ENCODE measurements at places on chromosomes 2 and 18.
A peak's percentile ranks its signal among the peaks of the same experiment; 100 is the strongest.

- DNase-seq: no peak
Measured at GRCh38 chr2:16663121-16663905, 2.3 kb downstream of the CYRIA start.

DNA sequence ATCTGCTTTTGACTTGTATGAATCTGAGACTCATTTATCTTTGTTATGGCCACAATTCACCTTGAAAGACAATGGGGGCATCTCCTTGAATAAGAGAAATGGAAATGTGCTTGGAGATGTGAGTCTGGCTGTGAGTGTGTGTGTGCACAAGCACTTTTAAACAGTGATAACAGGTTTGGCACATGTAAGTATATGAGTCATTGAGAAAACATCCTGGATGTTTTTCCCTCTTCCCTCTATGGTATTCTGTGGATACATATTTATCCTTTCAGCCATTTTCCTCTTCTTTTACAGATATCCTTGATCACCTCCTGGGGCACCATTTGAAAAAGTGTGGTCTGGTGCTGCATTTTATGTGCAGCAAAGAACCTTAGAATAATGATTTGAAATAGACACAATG, 317.3 kb upstream of the THUMPD2 start:
- DNase-seq: no peak

GRCh38 chr2:237700512-237701032, 73.2 kb downstream of the LRRFIP1 start:
- peak; percentile 84 for DNase-seq

DNA sequence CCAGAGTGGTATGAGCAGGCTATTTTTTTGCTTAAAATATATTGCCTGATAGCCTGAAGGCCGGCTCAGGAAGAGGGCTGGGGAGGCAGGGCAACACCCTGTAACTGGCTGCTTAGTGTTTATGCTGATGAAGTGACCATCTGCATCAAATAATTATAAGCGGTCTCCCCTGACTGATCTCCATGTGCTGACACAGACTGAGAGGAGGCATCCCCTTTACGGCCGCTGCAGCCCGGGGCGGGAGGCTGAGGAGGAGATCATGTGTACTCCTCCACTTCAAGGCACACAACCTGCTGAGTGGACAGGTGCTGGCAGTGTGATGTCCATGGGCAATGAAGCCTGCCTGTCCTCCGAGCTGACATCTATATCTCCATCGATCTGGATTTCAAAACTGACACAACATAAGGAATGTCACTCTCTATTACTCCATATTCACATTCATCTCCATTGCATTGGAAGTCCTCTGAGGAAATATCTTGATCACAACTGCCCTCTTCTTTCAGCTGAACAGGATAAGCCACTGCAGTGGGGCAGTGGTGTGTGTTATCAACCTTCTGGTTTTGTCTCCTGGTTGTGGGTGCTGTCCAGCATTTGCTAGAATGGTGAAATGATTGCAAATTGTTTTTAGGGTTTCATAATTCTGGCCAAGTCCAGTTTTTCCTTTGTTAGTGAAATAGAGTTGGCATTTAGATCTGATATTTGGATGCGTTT, 143.5 kb downstream of the AQP4 start:
- DNase-seq: no peak

DNA sequence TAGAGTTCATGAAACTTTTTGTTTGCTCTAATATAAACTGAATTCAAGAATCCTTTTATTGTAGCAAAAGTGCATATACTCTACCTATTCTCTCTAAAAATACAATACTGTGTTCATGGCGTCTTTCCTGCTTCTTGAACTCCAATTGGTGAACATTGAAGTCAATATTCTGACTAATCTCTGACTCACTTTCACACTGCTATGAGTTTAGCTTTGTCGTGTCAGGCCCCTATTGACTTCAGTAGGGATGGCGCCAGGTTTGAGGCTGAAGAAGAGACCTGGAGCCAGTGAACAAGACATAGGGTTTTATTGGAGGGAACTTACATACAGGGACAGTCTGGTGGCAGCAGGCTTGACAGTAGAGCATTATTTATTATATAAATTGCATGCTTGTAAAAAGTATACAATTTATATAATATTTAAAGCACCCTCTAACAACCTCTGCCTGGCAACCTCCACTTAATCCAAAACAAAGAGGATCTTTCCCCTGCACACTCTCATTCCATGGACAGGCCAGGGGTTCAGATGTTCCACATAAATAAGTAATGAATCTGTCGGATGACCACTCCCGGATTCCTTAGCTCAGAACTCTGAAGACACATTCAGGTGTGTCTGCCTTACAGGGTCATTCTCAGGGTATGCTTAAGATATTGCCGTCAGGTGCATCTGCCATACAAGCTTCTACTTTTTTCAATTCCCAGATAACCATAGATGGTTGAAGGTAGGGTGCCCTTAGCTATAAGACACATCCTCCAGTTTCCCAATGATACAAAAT, 141.0 kb downstream of the CERS6 start:
- DNase-seq: no peak

DNA sequence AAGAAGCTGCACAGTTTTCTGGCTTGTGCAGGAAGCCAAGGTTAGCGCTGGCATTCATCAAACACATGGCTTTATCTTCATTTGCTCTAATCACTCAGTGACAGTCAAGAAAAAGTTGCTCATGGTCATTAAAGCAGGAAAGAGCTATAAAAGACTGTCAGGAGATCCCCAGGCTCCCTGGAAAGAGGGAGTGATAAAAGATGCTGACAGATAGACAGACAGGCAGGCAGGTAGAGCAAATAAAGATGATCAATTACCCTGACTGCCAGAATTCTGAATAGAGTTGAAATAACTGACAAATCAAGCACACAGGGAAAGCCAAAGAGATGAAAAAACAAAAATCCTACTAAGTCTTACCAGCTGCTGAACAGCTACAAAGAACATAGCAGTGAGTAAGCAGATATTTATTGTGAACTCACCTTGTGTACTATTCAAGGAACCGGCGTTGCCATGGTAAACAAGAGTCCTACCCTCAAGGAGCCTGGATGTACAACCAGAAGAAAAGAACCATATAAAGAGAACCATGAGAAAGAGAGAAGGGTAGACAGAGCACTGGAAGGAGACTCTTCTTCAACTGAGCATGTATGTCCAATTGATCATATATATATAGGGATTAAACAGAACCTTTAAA, 68.0 kb downstream of the RNF152 start:
- DNase-seq: no peak

DNA sequence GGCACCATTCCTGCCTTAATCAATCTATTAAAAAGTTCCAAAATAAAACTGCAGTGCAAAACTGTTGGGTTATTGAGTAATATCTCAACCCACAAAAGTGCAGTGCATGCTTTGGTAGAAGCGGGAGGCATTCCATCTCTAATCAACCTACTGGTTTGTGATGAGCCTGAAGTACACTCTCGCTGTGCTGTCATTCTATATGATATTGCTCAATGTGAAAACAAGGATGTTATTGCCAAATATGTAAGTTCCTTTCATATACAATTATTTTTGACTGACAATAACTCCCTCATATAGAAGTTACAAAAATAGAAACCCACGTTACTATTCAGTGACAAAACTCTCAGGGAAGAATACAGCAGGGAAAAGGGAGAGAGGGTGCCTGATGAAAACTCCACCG, 43.0 kb downstream of the OSGEPL1 start:
- no peak for DNase-seq

DNA sequence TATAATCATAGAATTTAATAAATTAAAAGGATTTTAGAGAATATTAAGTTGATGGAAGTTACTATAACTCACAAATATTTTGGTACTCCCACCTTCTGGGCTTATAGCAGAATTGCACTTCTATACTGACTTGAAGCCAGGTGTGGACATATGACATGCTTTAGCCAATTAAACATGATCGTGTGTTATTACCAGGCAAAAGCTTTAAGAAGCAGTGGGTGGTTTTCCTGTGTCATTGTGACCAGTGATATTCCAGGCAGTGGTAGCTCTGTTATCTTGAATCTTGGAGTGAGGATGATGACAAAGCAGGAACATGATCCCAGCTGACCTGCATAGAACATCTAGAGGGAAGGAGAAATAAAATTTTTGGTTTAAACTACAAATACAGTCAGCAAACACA, 370.9 kb upstream of the ZEB2 start:
- DNase-seq: no peak

DNA sequence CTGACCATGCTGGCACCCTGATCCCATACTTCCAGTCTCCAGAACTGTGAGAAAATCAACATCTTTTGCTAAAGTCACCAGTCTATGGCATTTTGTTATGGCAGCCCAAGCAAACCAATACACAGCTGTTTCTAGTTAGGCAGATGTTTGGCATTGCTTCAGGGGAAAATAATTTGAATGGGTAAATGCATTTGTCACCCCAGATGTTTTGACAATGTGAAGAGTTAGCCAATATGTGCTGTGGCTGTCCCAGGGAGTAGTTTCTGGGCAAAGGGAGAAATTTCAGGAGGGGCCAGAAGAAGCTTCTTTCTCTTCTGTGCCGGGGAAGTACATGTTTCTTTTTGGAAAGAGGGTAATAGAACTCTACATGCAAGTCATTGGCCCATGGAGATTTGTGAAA, 619.0 kb downstream of the SLC4A3 start:
- no peak for DNase-seq

DNA sequence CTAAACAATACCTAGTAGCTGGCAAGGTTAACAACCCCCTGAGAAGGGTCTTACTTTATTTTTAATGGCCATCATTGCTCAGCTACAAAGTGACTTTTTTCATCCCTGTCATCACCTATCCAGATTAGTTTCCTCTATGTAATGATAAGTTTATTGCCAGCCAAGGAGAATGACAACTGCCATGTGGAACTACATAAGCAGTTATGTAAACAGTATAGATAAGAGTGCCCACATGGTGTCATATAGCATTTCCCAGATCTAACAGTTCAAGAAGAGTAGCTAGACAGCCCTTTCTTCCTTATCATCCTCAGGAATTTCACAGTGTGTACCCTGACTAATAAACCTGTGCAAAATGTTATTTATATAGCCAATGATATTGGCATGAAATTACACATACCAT, 240.2 kb upstream of the PIK3C3 start:
- DNase-seq: no peak

DNA sequence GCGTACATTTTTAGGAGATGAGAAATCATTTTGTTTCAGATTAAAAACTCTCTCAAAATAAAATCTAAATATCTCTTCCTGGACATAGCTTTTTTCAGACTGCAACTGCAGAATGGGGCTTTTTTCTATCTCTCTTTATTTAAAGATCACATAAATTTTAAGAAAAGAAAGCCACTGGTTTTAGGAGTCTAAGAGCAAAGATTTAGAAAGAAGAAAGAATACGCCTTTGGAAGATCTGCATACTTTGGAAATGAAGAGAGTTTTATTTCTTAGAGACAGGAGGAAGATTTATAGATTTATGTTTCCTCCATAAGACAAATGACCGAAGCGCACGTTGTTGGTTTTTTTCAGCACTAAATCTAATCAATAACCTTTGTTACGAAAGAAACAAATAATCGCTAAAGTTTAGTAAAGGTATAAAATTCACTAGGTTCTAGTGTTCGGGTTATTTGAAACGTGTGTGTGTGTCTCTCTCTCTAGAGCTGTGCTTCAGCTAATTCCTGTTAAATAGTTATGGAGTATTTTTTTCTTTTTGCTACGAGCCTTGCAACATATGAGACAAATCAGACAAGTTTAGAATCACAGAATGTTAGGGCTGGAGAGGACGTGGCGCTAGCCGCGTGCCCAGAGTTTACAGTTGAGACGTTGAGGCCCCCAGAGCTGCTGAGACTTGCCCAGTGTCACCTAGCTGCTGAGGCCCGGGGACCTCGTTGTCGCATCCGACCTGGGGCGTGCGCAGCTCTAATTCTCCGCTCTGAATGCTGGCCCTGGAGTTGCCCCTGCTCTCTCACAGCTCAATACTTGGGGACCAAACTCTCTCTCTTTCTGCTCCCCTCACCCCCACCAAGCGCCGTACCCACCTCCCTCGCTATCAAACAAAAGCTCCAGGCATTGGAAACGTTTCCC, 69.9 kb downstream of the CTAGE1 start:
- no peak for DNase-seq

DNA sequence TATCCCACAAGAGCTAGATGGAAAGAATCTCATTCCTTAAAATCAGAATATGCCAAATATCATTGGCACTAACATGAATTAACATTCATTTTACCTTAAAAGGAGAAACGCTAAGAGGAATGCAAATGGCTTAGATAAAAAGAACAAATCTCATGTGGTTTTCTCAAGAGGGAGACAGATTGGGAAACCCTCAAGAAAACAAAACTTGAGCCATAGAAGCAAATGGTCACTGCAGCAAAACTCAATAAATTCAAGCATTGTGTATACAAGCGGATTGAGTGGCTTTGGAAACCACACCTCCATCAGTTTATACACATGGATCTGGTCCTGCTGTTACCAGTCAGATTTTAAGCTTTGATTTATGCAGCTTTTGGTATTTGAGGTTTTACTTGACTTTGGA, 1331.8 kb upstream of the ZEB2 start:
- no peak for DNase-seq

DNA sequence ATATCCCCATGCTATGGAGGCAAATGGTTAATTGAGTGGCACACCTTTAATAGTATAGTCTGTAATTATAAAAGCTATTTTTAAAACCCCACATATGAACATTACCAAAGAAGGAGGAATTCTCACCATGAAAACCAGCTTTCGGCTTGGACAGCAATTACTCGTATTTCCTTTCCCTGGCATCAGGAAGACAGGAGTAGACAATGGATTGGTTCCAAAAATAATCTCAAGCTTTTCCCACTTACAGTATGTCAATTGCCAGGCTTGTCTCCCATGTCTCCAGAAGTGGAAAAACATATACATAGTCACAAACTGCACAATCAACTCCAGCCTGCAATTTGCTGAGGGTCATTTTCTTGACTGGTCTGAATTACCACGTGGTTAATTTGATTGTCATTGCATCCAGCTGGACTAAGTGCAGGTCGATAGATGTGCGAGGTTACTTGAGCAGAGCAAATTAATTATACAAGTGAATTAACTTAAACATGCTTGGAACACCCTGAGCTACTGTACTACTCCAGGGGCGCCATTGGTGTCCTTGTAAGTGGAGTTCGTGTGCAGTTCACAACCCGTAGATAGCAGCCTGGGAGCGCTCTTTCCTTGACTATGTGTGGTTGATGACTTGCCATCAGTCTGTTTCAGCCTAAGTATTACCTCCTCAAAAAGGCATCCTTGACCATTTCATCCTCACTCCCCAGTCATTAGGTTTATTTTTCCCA, 124.3 kb upstream of the PELI1 start:
- no peak for DNase-seq

DNA sequence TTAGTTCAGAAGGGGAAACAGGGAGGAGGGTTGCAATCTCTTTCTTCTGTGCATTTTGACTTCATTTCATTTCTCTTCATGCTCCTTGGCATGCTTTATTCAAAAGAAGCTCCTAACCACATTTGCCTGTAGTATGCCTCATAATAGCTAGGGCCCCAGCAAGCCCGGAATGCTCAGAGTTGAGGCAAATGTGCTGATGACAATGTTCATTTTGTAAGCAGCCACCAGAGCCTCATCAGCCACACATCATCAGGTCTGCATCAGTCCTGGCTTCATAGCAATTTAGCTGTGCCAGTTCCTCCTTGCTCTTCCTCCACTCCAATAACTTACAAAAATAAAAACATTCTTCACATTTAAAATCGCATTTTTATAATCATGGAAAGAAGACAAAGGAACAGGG, 65.4 kb upstream of the MMADHC start:
- DNase-seq: no peak

Measured in activated CD4-positive, alpha-beta T cell treated with anti-CD3 and anti-CD28 coated beads, Interleukin-2, Interleukin-4, amounts not matched to agents 100 ng/mL and 50 ng/mL, durations not matched to agents 16 hours and 8 hours (primary cell).